ENCODE measurements at places on chromosomes 4 and X.

GRCh38 chr4:113953888-113954287 lies 25.6 kb downstream of the ARSJ start:
- no peak for DNase-seq

GRCh38 chrX:107674480-107675364 lies 46.4 kb downstream of the PRPS1 start:
- no peak for DNase-seq

- no peak for DNase-seq
Measured at GRCh38 chr4:89064848-89065247, 7.9 kb upstream of the FAM13A start.

- DNase-seq: no peak
Measured at GRCh38 chr4:74097631-74098426, 1.2 kb downstream of the CXCL2 start.

- DNase-seq: no peak
Measured at GRCh38 chrX:53445977-53446376, 11.8 kb upstream of the HSD17B10 start.

DNA sequence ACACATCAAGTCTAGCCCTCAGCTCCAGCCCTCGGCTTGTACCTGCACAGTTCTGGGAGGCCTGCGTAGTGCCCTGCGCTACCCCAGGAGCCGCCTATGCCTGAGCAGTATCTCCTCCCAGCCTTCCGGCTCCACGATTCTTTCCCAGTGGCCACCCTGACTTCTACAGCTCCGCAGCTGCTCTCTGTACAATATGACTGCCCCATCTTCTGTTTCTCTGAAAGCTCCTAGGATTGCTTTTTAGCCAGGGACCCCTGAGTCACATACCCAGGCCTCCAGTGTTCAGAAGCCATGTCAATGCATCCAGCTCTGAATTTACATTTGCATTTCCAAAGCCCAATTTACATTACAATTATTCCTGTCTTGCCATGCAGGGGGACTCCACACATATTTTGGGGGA lies 135.5 kb downstream of the PJA1 start:
- DNase-seq: no peak
